Activated CD8-positive, alpha-beta memory T cell treated with anti-CD3 and anti-CD28 coated beads for 1 hour (primary cell): ENCODE measurements at places on chromosomes 4 and X.

DNA sequence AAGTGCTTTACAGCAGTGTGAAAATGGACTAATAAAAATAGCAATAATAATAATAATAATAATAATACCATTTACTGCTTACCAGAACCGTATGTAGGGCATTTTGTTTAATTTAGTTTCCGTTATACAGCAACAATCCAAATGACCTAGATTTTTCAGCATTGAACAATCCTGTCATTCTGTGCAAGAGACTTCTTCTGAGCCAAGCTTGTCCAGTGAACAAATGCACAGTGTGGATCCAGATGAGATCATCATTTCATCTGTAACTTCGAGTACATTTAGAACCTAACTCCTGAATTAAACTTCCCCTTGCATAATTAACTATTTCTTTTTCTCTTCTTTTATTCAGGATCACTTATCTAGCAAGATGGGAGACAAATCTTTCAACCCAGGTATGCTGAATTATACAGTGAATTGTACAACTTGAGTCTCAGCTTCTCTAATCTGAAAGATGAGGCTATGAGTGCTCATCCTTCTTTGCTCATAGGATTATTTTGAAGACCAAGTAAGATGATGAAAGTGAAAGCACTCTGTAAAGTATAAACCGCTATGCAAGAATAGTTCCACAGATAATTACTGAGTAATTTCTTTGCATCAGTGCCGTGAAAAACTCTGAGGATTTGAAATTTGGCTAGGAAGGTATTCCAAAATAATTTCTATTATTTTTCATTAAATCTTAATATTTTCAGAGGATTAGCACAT, 6.6 kb downstream of the CLNK start:
- no peak for DNase-seq

GRCh38 chr4:149719806-149720205, 95.8 kb downstream of the IQCM start:
- DNase-seq = no peak

DNA sequence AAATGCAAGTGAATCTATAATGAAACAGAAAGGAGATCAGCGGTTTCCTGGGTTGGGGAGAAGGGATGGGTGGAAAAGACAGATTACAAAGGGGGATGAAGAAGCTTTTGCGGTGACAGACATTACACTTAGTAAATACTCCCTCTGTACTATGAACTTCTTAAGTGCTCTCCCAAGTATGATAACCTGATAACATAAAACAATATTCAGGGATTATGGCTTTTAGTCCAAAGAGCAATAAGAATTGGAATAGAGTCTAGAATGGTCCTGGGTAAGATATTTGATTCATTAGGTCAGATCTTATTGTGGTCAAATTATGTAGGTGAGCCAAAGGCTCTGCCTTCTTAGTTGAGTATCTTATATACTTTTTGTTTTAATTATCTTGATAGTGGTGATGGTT, 9.2 kb downstream of the LRRC66 start:
- no peak for DNase-seq

- DNase-seq = no peak
Measured at GRCh38 chr4:79623021-79623870, 215.2 kb upstream of the GK2 start.

DNA sequence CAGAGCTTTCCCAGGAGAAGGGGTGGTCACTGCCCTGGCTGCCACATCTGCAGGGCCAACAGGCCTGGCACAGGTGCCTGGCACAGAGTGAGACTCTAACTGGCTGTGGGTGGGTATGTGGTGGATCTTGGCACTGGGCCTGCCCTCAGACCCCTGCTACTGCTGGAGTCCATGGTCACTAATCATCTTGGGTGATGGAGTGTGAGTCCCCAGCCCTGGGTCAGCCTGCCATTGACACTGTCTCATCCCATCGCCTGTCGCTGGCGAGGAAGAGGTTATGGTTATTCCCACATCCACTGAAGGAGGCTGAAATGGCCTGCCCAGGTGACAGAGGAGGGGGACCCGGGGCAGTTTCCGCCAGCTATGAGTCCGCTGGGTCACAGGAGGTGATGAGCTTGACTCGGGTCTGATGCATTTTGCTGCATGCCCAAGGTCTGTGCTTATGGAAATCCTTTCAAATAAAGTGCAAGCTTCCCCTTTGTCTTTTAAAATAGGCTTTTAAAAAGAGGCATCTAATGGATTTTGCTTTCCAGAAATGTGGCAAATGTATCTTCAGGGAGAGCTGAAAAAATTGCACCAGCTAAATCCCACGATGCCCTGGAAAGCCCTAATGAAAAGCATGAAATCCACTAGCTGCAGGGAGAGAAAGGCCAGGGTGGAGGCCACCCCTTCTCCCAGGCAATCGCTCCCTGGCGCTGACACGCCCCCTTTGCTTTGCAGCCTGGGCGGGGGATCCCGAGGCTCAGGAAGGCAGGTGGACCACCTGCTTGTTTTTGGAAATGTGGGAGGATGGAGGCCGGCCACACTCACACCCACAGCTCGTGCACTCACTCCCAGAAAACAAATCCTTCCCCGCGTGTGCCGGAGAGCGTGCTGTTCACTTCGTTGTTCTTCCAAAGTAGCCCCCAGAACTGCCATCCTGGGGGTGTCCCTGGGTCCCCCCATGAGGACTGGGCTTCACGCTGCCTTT, 54.9 kb downstream of the ABLIM2 start:
- no peak for DNase-seq
